Panc1 (cell line): ENCODE measurements at places on chromosomes 16 and 17.

DNA sequence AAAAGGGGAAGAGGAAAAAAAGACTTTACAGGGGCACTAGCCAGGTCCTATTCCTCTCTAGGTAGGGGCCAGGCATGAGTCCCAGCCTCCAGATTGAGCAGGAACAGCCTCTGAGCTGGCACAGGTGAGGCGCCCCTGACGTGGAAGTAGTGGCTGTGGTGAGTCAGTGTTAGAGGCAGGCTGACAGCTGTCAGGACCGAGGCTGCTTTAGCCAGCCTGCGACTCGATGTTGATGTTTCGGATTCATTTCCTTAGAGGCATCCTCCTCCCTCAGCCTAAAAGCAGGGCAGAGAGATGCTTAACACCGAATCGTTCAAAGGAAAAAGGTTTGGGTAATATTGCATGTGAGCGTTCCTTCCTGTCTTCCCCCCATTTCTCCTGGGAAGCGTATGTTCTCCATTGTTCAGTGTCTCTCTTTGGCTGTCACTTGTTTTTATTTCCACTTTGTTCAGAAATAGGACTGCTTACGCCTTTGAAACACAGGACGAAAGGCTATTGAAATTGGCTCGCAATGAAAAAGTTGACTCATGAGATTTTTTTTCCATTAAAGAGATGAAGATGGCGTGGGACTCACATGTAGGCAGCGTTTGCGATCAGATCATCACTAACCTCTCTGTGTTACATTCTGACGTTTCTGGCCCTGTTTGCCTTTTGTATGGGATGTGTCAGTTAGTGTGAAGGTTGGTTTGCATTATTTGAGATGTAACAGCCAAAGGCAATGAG lies 1.3 kb downstream of the KIAA0513 start:
- H3K4me3 ChIP-seq: peak overlapping the region; percentile 75
- H3K36me3 ChIP-seq: peaks cover 4% of the 10 kb centered on the region; the same call in 1 of the 2 replicates
- DNase-seq: no peak
- H3K27me3 ChIP-seq: no peaks in the 10 kb centered on the region
- peaks cover 19% of the 10 kb centered on the region for H3K4me1 ChIP-seq

GRCh38 chr16:78628461-78629045 lies 529.1 kb downstream of the WWOX start:
- no peaks in the 10 kb centered on the region for H3K27me3 ChIP-seq
- H3K36me3 ChIP-seq: no peaks in the 10 kb centered on the region
- no peak overlapping the region for H3K4me3 ChIP-seq
- no peak overlapping the region for H3K27ac ChIP-seq
- DNase-seq: no peak

DNA sequence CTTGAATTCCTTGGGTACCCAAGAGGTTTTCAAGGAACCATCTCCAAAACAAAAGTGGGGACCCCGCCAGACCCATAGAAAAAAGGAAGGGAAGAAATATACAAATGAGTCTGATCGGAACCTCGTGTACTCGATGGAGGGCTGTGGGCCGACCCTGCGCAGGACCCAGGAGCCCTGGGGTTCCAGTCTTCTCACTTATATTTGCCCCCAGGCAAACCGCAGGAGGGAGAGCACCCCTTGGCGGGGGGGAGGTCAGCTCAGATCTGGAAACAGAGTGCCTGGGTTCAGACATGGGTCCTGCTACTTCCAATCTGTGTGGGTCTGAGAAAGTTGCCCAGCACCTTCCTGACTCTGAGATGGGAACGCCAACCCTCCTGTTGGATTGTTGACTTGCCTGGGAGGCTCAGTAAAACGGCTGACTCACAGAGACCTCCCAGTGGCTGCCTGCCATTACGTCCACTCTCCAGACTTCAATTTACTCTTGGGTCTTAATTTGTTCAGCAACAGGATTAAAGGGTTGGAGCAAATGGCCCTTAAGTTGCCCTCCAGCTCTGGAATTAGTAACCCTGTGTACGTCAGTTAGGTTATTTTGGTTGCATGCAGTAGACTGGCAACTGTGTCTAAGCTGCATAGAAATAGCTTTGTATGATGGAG lies 24.9 kb upstream of the CACNG4 start:
- H3K4me3 ChIP-seq: no peak overlapping the region
- H3K27me3 ChIP-seq: no peaks in the 10 kb centered on the region
- DNase-seq: no peak
- no peak overlapping the region for H3K27ac ChIP-seq
- H3K36me3 ChIP-seq: no peaks in the 10 kb centered on the region

GRCh38 chr17:81927152-81927652 lies 333 bp downstream of the MAFG start:
- H3K4me1 ChIP-seq: peaks cover 44% of the 10 kb centered on the region
- peak overlapping the region; percentile 86 for H3K27ac ChIP-seq
- no peaks in the 10 kb centered on the region for H3K27me3 ChIP-seq
- H3K4me3 ChIP-seq: peak overlapping the region; percentile 82

DNA sequence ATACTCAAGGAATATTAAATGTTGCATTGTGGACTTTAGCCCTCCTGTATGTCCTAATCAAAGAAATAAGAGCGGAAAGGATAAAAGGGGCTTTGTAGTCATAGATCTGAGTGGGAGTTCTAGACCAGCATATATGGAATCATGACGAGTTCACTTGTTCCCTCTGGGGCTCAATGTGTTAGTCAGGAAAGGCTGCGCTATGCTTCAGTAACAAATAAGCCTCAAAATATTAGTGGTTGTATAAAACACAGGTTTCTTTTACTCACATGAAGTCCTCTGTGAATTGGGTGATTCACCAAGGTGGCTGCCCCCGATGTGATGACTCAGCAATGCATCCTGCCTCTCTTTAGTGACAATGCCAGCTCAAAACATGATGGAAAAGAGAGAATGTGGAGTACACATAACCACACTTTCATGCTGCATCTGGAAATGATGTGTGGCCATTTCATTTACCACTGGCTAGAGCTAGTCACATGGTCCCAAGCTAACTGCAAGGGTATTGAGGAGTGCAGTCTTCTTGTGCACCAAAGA lies 63.3 kb upstream of the IRX5 start:
- no peaks in the 10 kb centered on the region for H3K4me1 ChIP-seq
- H3K4me3 ChIP-seq: no peak overlapping the region
- H3K27ac ChIP-seq: no peak overlapping the region
- no peak for DNase-seq
- H3K27me3 ChIP-seq: no peaks in the 10 kb centered on the region

DNA sequence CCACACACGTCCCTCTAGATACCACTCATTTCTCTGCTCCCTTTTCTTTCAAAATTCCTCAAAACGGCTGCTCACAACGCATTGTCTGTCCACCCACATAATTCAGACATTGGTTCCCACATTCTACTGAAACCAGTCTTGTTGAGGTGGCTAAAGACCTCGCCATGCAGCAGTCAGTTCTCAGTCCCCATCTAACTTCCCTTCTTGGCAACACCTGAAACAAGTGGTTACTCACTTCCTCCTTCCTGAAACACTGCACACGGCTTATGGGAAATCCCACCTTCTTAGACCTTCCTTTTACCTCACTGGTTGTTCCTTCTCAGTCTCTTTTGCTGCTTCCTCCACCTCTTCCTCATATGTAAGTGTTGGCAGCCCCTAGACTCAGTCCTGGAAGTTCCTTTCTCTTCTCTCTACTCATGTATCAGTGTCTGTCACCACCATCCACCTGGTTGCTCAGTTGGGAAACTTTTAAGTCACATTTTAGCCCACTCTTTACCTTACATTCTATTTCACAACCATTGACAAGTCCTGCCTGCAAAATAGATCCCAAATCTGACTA lies 277.1 kb downstream of the CEP112 start:
- no peaks in the 10 kb centered on the region for H3K4me1 ChIP-seq
- no peaks in the 10 kb centered on the region for H3K36me3 ChIP-seq
- no peaks in the 10 kb centered on the region for H3K27me3 ChIP-seq
- H3K4me3 ChIP-seq: no peak overlapping the region
- H3K27ac ChIP-seq: no peak overlapping the region

DNA sequence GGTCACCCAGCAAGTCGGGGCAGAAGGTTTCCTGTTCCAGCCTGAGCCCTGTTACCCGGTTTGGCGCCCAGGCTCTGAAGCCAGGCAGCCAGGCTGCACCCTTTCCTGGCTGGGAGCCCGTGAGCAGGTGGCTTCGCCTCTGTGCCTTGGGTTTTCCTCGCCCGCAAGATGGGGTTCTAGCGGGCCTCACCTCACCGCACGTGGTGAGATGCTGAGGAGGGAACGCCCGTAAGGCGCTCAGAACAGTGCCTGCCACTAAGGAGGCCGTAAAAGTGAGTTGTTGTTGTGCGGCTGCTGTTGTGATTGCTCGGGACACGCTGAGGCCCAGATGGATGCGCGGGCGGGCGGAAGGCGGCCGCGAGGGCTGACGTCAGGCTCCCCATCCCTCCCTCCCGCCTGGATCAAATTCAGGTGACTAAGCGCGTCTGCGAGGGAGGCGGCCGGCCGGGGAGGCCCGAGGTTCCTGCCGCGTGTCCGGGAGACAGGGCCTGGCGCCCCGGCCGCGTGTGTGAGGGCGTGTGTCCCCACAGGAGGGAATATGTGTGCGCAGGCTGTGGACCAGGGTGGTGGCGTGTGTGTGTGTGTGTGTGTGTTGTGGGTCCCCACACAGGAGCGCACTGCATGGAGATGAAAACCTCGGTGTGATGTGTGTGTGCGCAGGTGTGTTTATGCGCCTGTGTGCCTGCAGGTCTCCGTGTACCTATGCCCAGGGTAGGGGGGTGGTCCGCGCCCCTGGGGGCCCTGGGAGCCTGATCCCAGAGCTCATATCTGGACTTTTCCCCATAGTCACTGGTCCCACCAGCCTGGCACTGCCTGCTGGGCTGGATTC lies 4.3 kb downstream of the CAMKK1 start:
- no peaks in the 10 kb centered on the region; the same call in 1 of the 2 replicates for H3K36me3 ChIP-seq
- peaks cover 56% of the 10 kb centered on the region for H3K4me1 ChIP-seq
- H3K27me3 ChIP-seq: no peaks in the 10 kb centered on the region

DNA sequence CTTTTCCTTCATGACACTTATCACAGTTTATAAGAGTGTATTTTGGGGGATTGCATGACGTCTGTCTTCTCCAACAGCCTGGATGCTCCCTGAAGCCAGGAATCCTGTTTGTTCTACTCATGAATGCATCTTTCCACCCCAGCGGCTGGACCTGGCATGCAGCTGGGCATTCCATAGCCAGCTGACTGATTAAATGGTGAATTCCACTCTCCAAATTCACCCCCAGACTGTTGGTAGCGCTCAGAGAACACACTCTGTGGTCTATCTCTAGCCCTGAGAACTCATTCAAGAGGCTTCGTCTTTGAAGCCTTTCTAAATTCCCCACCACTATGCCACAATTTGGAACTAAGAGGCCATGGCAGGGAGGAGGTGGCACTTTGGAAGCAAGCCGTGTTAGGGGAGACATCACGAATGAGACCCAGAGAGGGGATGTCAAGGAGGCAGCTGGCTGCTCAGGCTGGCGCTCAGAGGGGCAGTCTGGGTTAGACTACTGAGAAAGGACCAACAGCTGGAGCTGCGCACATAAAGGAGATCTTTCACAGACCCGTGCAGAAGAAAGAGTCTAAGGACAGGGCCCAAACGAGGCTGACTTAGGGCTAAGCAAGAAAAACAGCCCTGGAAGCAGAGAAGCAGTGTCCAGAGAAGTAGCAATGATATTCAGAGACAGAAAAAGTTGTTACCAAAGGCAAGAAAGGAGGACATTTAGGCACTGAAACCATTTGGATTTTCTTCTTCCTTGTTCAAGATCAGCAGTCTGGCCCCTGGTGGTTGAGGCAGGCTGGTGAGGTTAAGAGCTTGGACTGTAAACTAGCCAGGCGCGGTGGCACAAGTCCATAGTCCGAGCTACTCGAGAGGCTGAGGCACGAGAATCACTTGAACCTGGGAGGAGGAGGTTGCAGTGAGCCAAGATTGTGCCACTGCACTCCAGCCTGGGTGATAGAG lies 42.4 kb upstream of the ZNF629 start:
- H3K4me1 ChIP-seq: no peaks in the 10 kb centered on the region
- H3K4me3 ChIP-seq: no peak overlapping the region
- no peaks in the 10 kb centered on the region for H3K27me3 ChIP-seq
- no peak for DNase-seq
- no peaks in the 10 kb centered on the region for H3K36me3 ChIP-seq

DNA sequence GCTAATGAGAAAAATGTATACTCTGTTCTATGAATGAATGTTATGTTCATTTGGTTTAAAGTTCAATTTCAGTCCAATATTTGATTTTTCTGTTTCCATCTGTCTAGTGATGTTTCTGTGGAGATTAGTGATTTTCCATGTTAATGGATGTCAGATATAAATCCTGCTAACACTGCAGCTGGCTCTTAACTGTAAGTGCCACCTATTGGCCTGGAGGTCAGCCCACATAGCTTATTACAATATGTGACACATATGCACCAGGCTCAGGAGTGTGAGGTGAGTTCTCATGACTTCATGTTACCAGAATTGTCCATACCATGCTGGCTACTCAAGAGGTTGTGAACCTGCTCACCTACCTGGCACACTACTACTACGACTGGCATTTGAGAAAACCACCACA lies 17.1 kb downstream of the ATF7IP2 start:
- no peak overlapping the region for H3K4me3 ChIP-seq
- no peaks in the 10 kb centered on the region for H3K27me3 ChIP-seq
- no peaks in the 10 kb centered on the region for H3K36me3 ChIP-seq
- no peak for DNase-seq
- no peaks in the 10 kb centered on the region for H3K4me1 ChIP-seq
- no peak overlapping the region for H3K27ac ChIP-seq

DNA sequence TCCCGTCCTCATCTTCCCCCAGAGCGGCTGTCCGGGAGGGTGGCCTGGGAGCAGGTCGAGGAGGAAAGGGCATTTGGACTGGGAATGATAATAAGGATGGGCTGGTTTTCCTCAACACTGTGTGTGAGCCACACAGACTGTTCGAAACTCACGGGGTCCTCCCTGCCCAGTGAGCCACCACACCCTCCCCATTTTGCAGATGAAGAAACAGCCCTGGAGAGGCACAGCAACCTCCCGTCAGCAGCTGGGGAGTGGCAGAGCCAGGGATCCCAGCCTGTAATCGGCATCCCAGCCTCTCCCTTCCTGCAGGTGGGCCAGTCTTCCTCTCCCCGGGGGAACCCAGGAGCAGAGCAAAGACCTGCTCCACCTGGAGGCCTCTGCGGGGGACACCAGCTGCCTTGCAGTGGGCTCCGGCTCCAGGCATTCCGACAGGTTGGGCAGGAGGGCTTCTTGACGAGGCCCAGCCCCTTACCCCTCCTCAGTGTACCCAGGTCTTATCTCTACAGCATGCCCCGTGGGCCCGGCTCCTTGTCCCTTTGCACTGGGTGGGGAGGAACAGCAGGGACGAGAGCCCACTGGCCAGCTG lies 23.8 kb downstream of the ENGASE start:
- no peaks in the 10 kb centered on the region for H3K4me1 ChIP-seq
- DNase-seq: no peak
- no peak overlapping the region for H3K27ac ChIP-seq
- no peak overlapping the region for H3K4me3 ChIP-seq
- H3K36me3 ChIP-seq: no peaks in the 10 kb centered on the region
